ENCODE measurements at places on chromosomes 7 and 10.

GRCh38 chr10:5507649-5508131, 8.3 kb upstream of the CALML5 start:
- DNase-seq: no peak

GRCh38 chr10:11610826-11611247, 613 bp downstream of the USP6NL start:
- peak; percentile 26 for DNase-seq

GRCh38 chr7:76022026-76022780, 25.6 kb downstream of the STYXL1 start:
- DNase-seq: no peak

DNA sequence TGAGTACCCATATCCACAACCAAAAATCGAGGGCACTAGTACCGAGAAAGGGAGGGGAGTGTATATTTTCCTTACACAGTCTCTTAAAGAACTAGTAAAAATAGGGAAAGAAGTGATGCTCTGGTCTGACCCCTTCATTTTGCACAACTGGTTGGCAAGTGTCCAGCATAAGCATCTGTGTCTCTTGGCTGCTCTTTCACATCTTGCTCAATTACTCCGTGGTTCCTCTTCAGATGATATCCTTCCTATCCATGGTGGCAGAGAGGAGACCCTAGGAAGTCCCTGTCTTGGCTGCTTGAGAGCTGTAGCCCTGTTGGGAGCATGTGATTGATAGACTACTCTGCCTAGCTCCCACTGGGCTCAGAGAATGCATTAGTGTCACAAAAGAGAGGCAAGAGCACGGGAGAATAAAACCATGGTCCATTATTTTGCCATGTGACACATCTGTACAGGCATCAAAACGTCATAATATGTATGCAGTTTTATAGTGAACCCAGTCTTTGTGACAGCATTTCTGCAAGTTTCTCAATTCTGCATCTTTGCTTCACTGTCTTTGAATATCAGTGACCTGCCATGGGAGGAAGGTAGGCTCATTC, 111.8 kb upstream of the ANKRD1 start:
- DNase-seq: no peak

GRCh38 chr10:61795147-61795546, 106.4 kb upstream of the ARID5B start:
- DNase-seq: no peak

GRCh38 chr7:27283558-27283957, 41.0 kb downstream of the EVX1 start:
- no peak for DNase-seq

DNA sequence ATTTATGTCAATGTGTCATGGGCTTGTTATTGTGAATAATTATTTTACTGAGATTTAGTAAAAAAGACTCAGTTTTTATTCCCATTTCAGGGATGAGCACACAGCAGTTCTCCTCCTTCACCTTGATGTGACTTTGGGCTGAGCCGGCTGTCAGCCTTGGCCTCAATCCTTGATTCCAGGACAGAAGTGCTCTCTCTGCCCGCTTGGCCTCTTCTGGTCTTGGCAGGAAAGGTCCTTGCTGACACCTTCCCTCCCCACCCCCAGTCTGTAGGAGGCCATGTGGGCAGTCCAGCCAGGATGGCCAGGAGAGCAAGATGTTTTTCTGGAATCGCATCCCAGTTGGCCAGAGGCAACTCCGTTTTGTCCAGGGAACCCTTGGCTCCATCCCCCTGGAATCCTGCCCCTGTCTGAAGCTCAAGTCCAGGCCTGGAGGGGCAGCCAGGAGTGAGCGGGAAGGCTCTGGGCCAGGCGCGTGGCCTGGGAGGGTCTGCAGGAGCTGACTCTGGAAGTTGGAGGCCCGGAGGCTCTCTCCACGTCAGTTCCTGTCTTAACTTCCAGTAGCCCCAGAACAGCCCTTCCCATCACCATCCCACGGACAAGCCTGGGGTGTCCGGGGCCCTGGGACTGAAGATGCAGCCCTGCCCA, 100.9 kb downstream of the PDGFA start:
- peak; percentile 10 for DNase-seq

- no peak for DNase-seq
These were observed 248.9 kb downstream of the EXOC4 start for GRCh38 chr7:133501771-133502170.

DNA sequence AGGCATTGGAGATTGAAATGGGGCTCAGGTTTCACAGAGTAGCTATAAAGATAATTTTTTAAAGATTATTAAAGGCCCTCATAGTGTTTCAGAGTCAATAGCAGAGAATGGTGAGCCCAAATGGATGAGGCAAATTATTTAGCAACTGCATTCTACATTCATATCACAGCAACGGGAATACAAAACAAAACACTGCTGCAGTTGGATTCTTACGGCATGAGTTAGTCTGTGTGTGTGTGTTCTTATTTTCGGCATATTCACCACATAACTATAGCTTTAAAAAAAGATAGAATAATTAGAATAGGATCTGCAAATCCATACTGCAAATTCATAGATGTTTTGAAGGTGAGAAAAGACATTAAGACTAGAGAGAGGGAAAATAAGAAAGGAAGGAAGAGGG, 66.0 kb downstream of the SUGCT start:
- no peak for DNase-seq

DNA sequence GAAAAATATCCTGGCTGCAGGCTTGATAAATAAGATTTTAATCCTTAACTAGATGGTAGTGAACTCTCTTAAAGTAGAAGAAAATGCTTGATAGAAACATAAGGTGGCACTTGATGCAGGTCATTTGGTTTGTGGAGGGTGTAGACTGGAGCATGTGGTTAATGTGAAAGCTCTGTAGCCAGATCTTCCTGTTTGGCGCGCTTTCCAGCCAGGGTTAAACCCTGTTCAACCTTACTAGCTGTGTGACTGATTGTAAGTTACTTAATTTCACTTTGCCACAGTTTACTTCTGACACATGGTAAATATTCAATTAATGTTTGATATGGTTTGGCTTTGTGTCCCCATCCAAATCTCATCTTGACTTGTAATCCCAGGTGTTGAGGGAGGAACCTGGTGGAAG, 394.0 kb downstream of the REEP3 start:
- DNase-seq: no peak

DNA sequence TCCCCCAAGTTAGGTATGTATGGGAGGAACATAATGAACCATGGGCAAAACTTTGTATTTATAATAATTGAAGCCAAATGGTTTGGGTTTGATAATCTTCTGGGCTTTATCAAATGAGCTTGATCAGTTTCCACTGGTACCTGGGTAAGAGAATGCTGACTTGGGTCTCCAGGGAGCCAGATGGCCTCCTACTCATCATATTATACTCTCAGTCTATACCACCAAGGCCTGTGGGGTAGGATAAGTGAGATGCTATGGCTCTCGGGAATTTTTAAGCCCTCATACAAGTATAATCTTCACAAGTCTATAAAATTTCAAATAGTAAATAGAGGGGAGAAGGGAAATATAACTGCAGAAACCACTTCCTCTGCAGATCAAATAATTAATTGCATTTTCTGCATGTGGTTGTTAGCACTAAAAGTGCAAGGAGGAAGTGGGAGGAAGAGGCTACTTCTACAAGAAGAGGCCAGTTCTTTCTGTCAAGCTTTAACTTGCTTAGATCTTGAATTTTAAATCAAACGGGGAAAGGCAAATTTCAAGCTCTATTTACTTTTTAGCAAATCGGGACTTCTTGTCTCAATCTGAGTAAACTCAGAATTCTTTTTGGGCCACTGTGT, 349.0 kb downstream of the SORCS1 start:
- DNase-seq: no peak

DNA sequence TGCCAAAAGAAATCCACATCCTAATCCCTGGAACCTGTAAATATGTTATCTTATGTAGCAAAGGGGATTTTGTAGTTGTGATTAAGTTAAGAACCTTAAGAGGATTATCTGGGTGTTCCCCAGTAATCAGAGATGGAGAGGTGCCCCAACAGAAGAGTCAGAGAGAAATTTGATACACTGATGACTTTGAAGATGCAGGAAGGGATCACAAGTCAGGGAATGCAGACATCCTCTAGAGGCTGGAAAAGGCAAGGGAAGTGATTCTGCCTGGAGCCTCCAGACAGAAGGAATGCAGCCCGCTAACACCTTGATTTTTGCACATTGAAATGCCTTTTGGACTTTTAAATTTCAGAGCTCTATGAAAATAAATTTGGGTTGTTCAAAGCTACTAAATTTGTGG, 531.7 kb downstream of the DNAJB9 start:
- DNase-seq: no peak

- DNase-seq: no peak
These were observed 25.8 kb upstream of the SLF2 start for GRCh38 chr10:100886963-100887362.

GRCh38 chr10:77463967-77464745, 173.5 kb downstream of the KCNMA1 start:
- DNase-seq: no peak

DNA sequence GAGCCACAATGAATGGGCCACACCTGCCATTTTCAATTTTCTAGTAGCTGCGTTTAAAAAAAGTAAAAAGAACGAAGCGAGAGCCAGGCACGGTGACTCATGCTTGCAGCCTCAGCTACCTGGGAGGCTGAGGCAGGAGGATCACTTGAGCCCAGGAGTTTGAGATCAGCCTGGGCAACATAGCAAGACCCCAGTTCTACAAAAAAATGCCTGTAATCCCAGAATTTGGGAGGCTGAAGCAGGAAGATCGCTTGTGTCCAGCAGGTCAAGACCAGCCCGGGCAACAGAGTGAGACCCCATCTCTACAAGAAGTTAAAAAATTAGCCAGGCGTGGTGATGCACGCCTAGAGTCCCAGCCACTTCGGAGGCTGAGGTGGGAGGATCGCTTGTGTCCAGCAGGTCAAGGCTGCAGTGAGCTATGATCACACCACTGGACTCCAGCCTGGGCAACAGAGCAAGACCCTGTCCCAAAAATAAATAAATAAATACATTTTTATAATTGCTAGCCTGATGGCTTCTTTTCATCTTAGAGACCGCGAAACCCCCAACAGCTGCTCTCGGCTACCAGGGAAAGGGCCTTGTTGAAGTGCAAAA, 32.1 kb downstream of the MICALL2 start:
- DNase-seq: no peak

GRCh38 chr10:75883081-75884072, 452.0 kb downstream of the LRMDA start:
- no peak for DNase-seq

- DNase-seq: no peak
These were observed 78.1 kb downstream of the CDK1 start for GRCh38 chr10:60856405-60856804.

DNA sequence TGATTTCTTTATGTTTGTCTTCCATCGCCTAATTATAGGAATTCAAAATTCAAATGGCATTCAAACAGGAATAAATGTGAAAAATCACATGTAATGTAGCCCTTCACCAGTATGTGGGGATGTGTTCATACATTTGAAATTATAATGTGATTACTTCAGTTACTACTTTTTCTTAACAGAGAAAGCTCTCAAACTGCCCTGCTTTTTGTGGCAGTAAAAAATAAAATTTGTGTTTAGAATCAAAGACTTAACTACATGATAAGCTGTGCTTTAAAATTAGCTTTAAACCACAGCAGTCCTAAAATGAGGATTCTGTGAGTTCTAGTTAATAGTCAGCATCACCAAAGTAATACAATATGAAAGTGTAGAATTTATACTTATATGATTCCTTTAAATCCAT, 7.8 kb upstream of the HERC4 start:
- no peak for DNase-seq

GRCh38 chr10:121305066-121305465, 293.2 kb downstream of the FGFR2 start:
- DNase-seq: no peak

DNA sequence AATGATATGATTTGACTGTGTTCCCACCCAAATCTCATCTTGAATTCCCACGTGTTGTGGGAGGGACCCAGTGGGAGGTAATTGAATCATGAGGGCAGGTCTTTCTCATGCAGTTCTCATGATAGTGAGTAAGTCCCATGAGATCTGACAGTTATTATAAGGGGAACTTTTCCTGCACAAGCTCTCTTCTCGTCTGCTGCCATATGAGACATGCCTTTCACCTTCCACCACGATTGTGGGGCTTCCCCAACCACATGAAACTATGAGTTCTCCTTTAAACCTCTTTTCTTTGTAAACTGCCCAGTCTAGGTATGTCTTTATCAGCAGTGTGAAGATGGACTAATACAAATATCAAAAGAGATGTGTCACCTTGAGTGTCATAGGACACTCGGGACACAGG, 502.7 kb upstream of the PODXL start:
- DNase-seq: no peak

GRCh38 chr10:79084012-79084971, 15.5 kb downstream of the ZMIZ1 start:
- DNase-seq: no peak

- DNase-seq: no peak
These were observed 336.8 kb downstream of the KCNMA1 start for GRCh38 chr10:77300682-77301302.

DNA sequence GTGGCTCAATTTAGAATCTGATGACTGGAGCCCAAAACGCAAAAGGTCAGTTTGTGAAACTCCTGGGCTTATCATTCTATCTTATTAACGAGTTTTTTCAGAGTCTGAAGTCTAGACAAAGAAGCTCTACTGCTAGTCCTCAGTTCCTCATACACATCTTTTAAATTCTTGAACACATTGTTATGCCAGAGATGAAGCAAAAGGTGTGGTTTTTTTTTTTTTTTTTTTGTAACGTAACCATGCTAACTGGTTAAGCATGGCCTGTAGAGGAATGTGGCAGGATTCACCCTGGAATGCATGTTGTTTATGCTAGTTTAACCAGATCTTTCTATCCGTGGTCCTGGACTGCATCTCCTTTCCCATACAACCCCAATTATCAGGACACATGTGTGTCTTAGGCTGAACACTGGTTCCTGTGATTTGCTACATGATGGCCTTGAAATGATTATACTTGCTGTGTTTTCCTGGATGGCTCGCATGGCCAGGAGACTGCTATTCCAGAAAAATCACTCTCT, 79.3 kb upstream of the MDFIC start:
- DNase-seq: no peak

DNA sequence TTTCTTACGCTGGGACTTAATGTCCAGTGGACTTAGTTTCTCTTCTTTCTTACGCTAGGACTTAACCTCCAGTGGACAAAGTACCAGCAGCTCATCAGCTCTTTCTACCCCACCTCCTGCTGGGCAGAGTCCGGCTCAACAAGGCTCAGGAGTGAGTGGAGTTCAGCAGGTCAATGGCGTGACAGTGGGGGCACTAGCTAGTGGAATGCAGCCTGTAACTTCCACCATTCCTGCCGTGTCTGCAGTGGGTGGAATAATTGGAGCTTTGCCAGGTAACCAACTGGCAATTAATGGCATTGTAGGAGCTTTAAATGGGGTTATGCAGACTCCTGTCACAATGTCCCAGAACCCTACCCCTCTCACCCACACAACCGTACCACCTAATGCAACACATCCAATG, 199.7 kb downstream of the MLLT10 start:
- no peak for DNase-seq
